ENCODE measurements at places on chromosomes 2 and 18.

DNA sequence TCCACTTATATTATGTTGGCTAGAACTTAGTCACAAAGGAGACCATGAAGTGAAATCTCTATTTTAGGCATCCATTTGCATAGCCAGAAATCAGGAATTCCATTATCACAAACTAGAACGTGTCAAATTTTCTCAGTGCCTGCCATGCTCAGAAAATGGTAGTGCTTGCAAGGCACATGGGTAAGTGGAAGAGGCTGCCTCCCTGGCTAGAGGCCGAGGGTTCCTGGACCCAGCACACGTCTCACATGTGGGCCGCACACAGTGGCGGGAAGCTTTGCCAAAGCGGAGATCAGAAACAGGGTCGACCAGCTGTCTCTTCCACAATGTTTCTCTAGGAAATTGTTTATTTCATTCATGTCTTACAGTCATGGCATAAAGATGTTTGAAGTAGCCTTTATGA is 42.3 kb downstream of the TRAF3IP1 start:
- DNase-seq: no peak

- DNase-seq: no peak
Observed at GRCh38 chr2:75632091-75632701, 14.4 kb upstream of the MRPL19 start.

DNA sequence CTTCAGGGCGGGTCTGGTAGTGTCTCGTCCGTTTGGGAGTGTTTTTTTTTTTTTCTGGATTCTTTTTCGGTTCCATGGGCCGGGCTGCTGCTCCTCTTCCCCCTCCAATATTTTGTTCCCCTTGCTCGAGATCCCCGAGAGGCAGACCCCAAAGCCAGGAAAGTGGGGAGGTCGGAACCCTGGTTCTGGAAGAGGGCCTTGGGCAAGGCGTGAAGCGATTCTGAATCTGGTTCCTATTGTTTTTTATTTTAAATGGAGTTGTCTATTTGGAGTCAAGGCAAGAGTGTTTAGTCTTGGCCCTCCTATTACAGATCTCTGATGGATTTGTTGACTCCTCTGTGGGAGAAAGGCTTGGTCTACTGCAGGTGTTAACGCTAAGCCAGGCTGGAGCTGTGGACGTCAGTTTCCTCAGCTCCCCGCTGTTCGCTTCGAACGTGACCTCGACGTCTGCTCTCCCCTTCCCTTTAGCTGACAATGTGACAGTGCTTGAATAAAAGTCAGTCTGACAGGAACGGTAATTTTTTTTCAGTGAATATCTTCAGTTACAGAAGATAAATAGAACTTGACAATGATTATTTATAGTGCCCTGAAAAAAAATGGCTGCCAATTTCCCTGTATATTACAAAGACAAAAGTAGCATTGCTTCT is 683 bp upstream of the DNAJC27 start:
- peak; percentile 63 for DNase-seq

DNA sequence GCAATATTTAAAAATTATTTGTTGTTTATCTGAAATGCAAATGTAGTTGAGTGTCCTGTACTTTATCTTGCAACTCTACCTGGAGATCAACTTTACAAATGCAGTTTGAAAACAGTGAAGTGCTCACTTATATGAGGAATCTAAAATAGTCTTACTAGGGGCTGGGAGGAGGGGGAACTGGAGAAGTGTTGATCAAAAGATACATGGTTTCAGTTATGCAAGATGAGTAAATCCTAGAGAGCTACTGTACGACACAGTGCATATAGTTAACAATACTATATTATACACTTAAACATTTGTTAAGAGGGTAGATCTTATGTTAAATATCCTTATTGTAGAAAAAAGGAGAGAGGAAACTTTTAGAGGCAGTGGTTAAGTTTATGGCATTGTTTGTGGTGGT is 241.9 kb downstream of the BCL11A start:
- DNase-seq: no peak

- no peak for DNase-seq
Observed at GRCh38 chr2:104909317-104909716, 55.4 kb downstream of the POU3F3 start.

GRCh38 chr2:14261771-14262170 is 370.7 kb upstream of the LRATD1 start:
- no peak for DNase-seq

- peak; percentile 73 for DNase-seq
Observed at GRCh38 chr2:166344286-166345113, 31.2 kb downstream of the SCN9A start.

DNA sequence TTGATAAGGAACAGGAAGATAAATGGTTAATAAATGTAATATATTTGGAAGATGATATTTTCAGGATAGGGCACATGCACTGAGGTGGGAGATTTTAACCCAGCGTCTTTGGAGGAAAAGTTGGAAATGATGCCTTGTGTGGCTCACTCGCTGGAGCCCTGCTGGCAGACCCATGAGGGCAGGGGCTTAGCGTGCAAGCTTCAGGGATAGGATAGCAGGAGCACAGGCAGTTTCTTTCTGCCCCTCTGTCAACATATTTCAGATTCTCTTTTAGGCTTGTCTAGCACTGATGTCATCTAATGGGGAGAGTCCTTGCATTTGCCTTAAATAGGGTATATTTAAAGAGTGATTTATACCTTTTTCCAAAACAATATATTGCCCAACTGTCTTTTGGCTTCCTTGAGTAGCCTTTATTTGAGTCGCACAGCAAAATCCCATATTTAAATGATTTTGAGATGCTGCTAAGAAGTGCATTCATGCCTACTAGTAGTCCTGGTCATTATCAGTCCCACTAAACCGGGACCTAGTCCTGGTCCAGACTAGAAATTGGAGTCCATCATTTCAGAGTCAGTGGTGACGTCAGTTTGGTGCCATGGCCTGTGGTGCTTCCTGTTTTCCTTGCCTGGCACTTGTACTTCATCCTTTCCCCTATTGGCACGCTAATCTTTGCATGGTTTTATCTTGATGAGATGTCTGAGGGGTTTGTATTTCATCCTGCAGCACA is 45.8 kb downstream of the SH3RF3 start:
- no peak for DNase-seq

DNA sequence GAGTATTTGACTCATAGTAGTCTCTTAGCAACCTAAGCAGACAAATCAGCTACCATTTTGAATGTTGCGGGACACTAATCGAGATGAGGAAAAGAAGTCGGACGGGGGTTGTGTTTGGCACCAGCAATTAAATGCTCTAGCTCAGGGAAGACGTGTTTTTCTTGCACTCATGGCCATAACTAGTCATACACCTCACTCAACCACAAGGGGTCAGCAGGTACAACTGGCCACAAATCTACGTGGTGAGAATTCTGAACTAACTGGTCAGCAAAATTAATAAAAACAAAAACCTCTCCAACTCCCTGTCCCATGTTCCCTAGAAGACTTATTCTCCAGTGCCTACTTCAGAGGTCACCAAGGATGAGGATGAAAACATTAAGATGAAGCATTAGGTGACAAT is 1467.8 kb downstream of the DPP10 start:
- DNase-seq: no peak

DNA sequence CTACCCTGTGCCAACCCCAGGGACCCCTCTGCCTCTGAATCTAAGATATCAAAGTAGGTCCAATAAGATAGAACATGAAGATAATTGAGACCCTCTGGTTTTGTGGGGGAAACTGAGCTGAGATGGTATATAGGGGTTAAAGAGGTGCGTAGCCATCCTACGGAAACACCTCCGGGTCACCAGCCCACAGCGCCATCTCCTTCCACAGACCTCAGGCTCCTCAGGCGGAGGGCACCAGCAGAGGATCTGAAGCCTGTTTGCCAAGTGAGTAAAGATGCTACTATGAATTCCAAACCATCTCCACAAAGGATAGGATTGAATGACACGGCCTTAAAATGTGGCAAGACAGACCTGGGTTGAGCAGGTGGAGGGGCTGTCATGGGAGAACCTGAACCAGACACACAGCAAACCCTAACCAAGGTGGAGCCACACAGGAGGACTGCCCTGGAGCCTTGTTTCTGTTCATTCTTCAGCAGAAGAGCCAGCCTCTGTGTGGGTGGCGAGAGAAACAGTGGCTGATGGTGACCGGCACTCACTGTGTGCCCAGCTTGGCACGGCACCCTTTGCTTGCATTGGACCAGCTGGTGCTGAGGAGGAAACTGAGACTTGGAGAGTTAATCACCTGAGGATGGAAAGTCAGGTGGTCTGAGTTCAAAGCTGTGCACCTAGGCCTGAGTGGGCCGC is 10.2 kb downstream of the GBX2 start:
- no peak for DNase-seq

DNA sequence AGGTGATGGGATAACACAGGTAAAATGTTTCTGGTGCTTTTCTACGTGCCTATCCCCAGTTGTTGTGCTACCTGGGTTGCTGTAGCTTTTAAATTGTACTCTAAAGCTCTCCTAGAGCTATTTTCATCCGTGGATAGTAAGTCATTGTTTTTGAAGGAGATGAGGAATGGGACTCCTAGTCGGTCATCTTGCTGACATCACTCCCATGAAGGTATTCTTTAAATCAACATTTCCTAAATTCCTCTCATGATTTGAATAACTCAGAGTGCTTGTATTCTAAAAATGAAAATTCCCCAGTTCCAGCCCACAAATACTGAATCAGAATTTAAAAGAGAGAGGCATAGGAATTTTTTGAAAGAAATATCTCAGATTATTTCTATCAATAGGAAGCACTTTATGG is 44.3 kb downstream of the CCDC148 start:
- DNase-seq: no peak
